Activated naive CD8-positive, alpha-beta T cell treated with anti-CD3 and anti-CD28 coated beads, Interleukin-2, amount 10 ng/mL, durations not matched to agents 7 days and 5 days (primary cell): ENCODE measurements at places on chromosomes 6 and 20. TPM values are rescaled to one million over a fixed set of nuclear protein-coding genes. Genes with fewer than 3 reads are reported as not detected.

DNA sequence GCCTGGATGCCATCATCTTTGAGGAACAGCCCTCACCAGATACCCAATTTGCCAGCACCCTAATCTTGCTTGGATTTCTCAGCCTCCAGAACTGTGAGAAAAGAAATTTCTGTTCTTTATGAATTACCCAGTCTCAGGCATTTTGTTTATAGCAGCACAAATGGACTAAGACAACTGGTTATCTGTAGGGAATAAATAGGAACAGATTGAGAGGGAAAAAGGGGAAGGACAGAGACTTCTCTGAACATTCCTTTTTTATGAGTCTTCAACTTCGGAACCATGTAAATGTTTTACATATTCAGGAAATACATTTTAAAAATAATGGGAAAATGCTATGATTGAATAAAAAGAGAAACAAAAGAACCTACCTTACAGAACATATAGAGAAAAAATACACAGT, 20.9 kb downstream of the KCTD20 start:
- no peak for DNase-seq
- no peak overlapping the region for H3K27ac ChIP-seq
- no peak overlapping the region for H3K4me3 ChIP-seq
- peaks cover 32% of the 10 kb centered on the region for H3K36me3 ChIP-seq
- peaks cover 6% of the 10 kb centered on the region for H3K4me1 ChIP-seq

CRISP3 gene
- total RNA-seq = not detected

DNA sequence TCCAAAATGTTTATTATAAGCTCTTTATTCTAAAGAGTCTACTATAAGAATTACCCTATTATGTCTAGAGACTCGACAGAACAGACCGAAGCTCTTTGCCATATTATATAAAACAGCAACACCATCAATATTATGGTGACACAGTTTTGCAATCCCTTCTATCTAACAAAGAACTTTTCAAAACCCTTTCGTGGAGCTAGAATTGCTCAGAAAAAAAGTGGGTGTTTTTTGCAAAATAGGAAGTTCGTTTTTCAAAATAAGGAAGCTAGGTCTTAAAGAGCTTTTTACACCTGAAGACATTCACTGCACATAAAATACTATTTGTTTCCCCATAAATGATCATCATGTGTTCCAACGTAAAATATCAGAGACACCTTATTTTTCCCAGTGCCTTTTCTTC, 240.0 kb downstream of the FOXC1 start:
- H3K27ac ChIP-seq = no peak overlapping the region
- no peak overlapping the region for H3K4me3 ChIP-seq

FAM162B gene
- not detected for total RNA-seq

GRCh38 chr6:17045581-17046322, 56.1 kb upstream of the STMND1 start:
- H3K27me3 ChIP-seq = peaks cover 10% of the 10 kb centered on the region
- H3K27ac ChIP-seq = no peak overlapping the region
- DNase-seq = no peak
- no peaks in the 10 kb centered on the region for H3K36me3 ChIP-seq
- no peak overlapping the region for H3K4me3 ChIP-seq

PLCB4 gene
- total RNA-seq = not detected

GRCh38 chr6:31358302-31358701, 1.3 kb upstream of the HLA-B start:
- H3K36me3 ChIP-seq = peaks cover 38% of the 10 kb centered on the region
- no peak for DNase-seq
- H3K27ac ChIP-seq = peak overlapping the region; percentile 98
- peak overlapping the region; percentile 93 for H3K4me3 ChIP-seq

NHLRC1 gene
- 0.64 TPM for total RNA-seq

DNA sequence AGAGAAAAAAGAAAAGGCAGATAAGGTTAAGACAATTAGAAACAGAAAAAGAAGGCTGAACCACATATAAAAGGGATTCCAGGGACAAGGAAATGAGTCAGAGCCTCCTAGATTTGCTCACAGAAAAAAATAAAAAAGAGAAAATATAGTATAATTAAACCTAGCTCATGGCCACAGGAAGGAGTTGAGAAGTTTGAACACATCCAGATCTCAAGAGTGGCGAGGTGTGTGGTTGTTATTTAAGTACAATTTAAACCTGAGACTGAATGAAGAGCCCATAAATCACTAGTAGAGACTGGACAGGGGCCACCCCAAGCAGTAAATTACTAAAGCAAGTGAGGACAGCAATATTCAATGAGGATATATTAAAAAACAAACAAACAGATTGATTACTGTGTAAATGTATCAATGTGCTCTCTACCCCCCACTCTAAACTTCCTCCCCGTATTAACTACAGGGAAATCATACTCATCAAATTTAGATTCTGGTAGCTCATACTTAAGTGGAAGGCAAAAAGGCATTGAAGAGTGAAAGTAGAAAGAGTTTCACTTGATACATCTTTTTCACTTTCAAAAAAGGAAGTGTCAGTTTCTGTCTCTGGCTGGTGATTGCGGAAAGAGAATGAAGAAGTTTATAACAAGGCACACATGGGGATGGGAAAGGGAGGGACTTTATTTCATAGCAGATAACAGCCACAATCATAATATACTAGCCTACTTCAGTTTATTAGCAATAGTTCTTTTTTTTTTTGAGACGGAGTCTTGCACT, 49.3 kb upstream of the SCAF8 start:
- H3K4me1 ChIP-seq = peaks cover 11% of the 10 kb centered on the region
- no peaks in the 10 kb centered on the region for H3K36me3 ChIP-seq

PACSIN1 gene
- 4.5 TPM for total RNA-seq

- peaks cover 4% of the 10 kb centered on the region for H3K27me3 ChIP-seq
- no peaks in the 10 kb centered on the region for H3K36me3 ChIP-seq
- H3K4me3 ChIP-seq = no peak overlapping the region
- H3K27ac ChIP-seq = no peak overlapping the region
Observed at GRCh38 chr6:127225497-127225896, 41.2 kb upstream of the RNF146 start.

SLX4IP gene
- 8.5 TPM for total RNA-seq

DNA sequence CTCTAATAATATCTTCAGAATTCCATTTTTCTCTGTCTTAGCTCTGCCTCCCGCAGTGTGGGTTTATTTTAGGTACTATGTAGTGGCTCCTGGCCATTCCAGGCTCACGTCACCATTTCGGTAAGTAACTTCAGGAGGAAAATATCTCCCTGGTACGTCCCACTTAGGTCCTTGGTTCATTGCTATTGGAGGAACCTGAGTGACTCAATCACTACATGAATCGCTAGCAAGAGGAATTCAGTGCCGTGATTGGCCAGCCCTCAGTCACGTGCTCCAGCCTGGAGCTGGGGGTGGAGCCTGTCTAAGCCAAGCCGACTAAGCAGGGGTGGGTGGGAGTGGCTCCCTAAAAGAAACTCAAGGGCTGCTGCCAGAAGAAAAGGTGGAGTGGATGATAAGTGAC, 67.3 kb upstream of the E2F3 start:
- H3K36me3 ChIP-seq = peaks cover 7% of the 10 kb centered on the region
- peaks cover 15% of the 10 kb centered on the region for H3K4me1 ChIP-seq
- no peak for DNase-seq
- no peak overlapping the region for H3K27ac ChIP-seq

GRCh38 chr20:2840967-2841531, 504 bp downstream of the VPS16 start:
- H3K4me1 ChIP-seq = peaks cover 23% of the 10 kb centered on the region
- H3K4me3 ChIP-seq = peak overlapping the region; percentile 83
- peaks cover 17% of the 10 kb centered on the region for H3K36me3 ChIP-seq
- H3K27me3 ChIP-seq = no peaks in the 10 kb centered on the region
- DNase-seq = no peak
- H3K27ac ChIP-seq = peak overlapping the region; percentile 82

DNA sequence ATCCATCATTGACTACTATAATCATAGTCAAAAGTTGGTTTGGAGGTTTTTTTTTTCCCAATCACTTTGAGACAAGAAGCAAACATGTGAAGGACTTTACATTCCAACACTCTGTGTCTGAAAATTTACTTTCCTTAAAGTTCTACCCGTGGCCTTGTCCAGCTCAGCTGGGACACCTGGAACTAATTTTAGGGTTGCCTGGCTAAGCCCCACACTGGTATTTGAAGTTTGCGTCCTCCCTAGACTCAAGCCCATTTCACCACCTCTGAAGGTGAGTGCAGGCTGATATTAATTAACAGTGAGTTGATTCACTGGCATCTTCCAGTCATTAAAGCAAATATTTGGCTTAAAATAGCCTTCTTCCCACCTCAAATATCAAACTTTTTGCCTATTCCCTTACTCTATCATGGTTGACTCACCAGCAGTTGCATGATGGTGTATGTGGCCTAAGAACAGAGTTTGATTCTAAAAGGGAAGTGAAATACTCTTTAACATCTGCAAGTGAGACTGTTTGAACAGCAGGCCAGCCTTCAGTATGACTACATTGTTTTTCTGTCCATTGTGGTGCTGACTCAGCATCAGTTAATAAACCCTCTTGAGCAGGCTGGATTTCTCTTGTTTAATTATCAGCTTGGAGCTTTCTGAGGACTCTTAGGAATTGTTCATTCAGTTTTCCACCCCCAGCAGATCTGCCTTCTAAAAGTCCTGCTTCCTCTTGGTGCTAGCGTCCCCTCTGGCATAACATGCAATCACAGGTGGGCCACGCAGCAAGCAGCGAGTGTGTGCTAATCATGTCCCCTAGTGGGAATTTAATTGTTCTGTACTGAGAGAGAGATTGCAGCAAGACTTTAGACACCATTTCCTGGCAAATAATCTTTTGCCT, 1.8 kb upstream of the PRDM1 start:
- H3K4me1 ChIP-seq = peaks cover 47% of the 10 kb centered on the region
- H3K27ac ChIP-seq = no peak overlapping the region
- DNase-seq = no peak
- H3K36me3 ChIP-seq = peaks cover 2% of the 10 kb centered on the region
- no peak overlapping the region for H3K4me3 ChIP-seq

NRSN2 gene
- 3.6 TPM for total RNA-seq

HCRTR2 gene
- total RNA-seq = not detected

DNA sequence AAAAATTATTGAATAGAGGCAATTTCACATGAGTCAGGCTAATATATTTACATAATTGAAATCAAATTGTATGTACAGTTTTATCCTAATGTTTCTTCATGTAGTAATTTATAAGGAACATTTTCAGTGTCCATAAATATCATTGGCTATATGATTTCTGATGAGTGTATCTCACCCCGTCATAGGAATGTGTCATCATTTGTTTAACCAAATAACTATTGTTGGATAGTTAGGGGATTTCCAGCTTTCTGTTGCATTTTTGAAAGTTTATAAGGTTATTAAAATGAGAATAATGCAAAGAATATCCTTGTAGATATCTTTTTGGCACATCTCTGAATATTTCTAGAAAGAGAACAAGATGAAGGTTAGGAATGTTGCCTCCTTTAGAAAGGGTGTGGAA, 39.0 kb downstream of the SYTL3 start:
- peaks cover 35% of the 10 kb centered on the region for H3K36me3 ChIP-seq
- peaks cover 42% of the 10 kb centered on the region for H3K4me1 ChIP-seq
- no peak for DNase-seq
- no peak overlapping the region for H3K4me3 ChIP-seq
- no peaks in the 10 kb centered on the region for H3K27me3 ChIP-seq

PACRG gene
- total RNA-seq = not detected

GRCh38 chr6:144661116-144661806, 376.1 kb downstream of the UTRN start:
- no peak overlapping the region for H3K4me3 ChIP-seq
- H3K27me3 ChIP-seq = no peaks in the 10 kb centered on the region
- H3K4me1 ChIP-seq = peaks cover 18% of the 10 kb centered on the region
- no peak for DNase-seq
- peaks cover 10% of the 10 kb centered on the region for H3K36me3 ChIP-seq

DNA sequence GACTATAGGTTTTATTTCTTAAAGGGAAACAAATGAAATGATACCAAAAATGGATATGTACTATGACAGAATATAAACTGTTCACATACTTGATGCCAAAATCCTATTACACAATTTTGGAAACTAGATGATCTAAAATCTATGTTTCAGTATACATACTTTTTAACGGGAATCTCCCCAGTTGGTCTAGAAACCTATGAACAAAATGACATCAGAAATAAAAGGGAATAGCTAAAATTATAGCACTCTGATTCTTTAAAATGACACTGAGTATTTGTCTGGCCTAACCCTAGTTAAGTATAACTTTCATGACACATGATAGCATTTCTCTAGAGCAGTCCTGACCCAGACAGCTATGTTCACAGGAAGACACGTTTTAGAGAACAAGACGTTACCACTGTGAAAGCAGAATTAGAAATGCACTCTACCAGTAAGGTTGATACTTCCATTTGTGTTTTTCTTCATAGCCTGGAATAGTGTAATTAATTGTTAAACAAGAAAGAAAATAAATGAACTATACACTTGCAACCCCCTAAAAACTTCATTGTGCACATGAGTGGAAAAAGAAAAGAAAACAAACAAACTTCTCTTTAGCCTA, 3.3 kb downstream of the OSER1 start:
- H3K27ac ChIP-seq = no peak overlapping the region
- H3K36me3 ChIP-seq = peaks cover 12% of the 10 kb centered on the region
- no peak for DNase-seq
- no peak overlapping the region for H3K4me3 ChIP-seq

DNA sequence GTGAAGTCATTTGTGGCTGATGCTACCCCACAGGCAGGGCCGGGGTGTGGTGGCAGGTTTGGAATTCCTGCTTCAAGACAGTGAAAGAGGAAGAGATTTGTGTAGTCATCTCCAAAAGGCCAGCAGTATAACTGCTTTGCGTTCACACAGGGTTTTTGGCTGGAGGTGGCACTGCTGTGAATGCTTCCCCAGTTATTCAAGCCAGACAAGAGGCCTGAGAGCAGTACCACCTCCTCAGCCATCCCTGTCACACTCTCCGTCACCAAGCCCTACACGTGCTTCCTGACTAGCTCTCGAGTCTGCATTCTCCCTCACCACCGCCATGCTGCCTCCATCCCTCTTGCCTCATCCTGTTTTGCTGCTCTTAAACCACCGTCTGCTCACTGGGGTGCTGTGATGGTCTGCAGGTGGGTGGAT, 23.9 kb downstream of the ARMC2 start:
- H3K36me3 ChIP-seq = peaks cover 43% of the 10 kb centered on the region
- peaks cover 49% of the 10 kb centered on the region for H3K4me1 ChIP-seq
- DNase-seq = peak; percentile 45
- H3K4me3 ChIP-seq = peak overlapping the region; percentile 20

- no peak for DNase-seq
- H3K36me3 ChIP-seq = no peaks in the 10 kb centered on the region
- H3K27ac ChIP-seq = no peak overlapping the region
- H3K4me1 ChIP-seq = peaks cover 2% of the 10 kb centered on the region
Observed at GRCh38 chr6:159961528-159961927, 7.4 kb upstream of the IGF2R start.

DNA sequence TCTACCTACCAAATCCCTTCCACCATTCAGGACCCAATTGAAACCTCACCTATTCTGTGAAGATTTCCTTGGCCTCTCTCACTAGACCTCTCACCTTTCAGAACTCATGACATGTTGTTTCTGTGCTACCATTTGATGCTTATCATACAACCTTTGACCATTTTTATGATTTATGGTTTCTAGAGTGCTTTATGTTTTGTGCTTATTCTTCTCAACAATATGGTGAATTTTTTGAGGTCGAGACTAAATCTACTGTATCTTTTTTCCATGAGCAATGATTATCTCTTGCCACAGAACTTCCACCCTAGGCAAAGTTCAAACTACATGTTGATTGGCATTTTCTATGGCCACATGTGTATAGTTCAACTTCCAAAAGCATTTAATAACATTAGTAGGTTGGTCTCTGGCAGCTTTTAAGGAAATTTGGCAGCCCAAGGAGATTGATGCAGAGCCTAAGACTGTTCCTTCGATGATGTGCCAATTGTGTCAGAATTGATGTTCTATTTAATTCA, 84.9 kb downstream of the OLIG3 start:
- H3K4me3 ChIP-seq = no peak overlapping the region
- H3K4me1 ChIP-seq = peaks cover 2% of the 10 kb centered on the region
- H3K36me3 ChIP-seq = no peaks in the 10 kb centered on the region

- H3K4me1 ChIP-seq = no peaks in the 10 kb centered on the region
- peak overlapping the region; percentile 10 for H3K27ac ChIP-seq
- H3K4me3 ChIP-seq = no peak overlapping the region
- H3K36me3 ChIP-seq = peaks cover 26% of the 10 kb centered on the region
Observed at GRCh38 chr6:150967381-150967780, 101.9 kb downstream of the MTHFD1L start.
